ENCODE measurements at places on chromosomes 11 and 22.

DNA sequence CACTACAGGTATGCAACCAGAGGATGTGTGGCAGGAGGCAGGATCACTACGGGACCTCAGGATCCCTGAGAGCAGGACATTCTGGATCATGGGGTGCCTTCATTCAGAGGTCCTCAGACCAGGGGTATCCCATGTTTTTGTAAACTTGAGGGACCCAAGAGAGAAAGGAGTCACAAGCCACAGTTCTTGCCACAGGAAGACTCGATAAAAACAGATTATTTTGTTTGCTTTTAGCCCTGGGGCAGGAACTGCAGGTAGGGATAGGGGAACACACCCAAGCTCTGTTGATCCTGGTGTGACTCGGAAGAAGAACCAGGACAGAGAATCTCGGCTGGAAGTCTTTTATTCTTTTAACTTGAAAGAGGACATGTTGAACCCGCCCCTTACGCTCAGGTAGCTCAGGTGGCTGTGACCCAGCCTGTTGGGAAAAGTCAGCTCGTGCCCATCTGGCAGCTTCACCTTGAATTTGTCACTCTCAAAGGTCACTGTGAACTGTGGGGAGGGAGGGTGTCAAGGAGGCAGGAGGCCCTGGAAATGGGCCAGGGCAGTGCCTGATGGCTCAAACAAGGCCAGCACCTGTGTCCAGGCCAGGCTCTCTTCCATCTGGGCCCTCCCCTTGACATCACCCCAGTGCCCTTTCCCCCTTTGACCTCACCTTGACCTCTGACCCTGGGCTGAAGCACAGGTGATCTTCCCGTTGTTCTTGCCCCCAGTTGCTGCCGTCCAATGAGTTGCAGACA, 9.8 kb downstream of the LGALS2 start:
- no peak for DNase-seq

GRCh38 chr22:35379146-35379993, 1.5 kb upstream of the HMOX1 start:
- DNase-seq: no peak

- DNase-seq: no peak
Measured at GRCh38 chr22:19798003-19798665, 37.6 kb downstream of the TBX1 start.

- peak; percentile 72 for DNase-seq
Measured at GRCh38 chr11:119417726-119418540, 5.0 kb downstream of the THY1 start.

DNA sequence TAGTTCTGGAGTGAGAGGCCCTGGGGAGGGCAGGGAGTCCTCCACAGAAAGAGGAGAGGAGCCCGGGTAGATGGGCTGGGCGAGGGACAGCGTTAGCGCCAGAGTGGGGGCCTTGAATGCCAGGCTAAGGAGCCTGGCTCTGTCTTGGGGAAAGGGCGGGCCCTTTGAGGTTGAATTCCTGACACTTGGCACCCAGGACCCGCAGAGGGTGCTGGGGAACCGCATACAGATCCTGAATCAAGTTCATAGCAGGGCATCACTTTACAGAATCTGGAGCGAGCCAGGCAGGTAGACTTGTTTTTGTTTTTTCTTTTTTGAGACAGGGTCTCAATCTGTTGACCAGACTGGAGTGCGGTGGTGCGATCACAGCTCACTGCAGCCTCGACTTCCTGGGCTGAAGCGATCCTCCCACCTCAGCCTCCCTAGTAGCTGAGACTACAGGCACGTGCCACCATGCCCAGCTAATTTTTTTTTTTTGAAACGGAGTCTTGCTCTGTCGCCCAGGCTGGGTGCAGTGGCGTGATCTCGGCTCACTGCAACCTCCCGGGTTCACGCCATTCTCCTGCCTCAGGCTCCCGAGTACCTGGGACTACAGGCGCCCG, 6.1 kb downstream of the CARNS1 start:
- DNase-seq: no peak

DNA sequence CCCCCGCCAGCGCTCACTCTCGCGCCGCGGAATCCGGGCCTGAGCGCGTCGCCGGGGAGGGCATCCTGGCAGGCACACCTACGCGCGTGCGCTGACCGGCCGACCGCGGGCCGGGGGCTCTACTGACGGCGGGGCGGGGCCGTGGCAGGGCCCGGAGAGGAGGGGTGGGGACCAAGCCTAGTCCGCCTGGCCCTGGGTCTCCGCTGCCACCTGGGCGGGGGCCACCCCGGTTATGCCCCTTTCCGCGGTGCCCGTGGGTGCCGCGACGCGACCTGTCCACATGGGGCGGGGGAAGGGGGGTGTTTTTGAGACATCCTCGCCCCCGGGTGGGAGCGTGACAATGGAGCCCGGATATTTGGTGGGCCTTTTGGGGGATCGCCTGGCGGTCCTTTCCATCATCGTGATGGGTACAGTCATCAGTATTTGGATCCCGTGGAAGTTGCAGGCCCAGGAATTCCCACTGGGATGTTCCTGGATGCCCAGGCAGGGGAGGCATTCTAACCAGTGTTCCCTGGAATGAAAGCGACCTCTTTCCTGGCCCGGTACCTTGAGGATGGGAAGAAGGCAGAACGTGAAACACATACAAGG, 2.2 kb downstream of the NCAM1 start:
- no peak for DNase-seq

DNA sequence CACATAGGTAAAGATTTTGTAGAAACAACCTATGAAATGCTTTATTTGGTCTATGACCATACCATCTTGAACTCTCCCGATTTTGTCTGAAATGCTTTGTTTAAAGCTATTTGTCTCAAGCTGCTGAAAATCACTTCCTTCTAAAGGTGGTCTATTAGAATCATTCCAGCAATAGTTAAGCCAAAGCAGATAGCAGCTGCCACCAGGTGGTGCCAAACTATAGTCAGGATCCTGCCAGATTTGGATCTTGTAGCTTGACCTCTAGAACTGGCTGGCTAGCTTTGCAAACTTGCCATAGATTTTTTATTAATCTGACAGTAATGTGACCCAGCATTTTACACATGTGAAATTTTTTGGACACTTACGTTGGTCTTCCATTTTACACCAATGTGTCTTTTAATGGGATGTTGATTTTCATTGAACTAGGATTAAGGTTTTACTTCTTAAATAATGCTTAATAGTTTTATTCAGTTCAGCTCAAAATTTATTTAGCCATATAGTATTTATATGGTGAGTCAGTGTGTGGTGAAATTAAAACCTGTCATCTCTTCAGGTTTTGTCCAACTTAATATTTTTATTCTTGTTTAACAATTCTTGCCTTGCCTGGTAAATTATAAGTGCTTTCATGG, 19.7 kb downstream of the CTR9 start:
- DNase-seq: no peak

GRCh38 chr22:20569059-20570058, 61.9 kb downstream of the MED15 start:
- peak; percentile 93 for DNase-seq

DNA sequence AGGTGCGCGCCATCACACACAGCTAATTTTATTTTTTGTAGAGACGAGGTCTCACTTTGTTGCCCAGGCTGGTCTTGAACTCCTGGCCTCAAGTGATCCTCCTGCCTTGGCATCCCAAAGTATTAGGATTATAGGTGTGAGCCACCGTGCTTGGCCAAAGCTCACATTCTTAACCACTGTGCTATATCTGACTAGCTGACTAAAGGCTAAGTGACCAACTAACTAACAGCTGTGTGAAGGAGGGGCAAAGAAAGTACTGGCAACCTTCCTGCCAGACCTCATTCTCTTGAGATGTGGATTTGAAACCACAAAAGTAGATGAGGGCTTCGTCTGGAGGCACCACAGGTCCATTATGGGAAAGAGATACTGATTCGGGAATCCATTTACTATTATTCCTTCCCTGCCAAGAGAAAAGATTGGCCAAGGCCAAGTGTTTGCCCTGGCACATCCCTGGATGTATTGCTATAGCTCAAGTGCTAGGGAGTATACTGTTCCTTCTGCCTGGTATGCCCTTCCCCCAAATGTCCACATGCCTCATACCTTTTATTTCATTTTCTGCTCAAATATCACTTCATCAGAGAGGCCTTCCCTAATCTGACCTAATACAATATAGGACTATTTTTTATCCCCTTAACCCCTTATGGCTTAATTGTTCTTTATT, 52.7 kb upstream of the RRM1 start:
- no peak for DNase-seq

DNA sequence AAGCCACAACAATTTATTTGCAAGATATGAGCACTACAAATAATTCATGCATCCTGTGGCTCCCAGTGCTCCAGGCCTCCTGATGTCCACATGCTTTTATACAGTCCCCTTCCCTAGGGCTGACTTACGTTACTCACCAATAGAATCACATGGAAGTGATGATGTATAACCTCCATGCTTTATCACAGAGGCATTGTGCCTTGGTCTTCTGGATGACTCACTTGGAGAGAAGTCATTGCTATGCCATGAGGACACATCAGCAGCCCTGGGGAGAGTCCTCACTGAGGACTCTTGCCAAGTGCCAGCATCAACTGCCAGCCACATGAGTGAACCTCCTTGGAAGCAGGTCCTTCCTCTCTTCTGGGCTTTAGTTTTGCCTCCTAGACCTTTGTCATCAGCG, 22.0 kb upstream of the IGSF9B start:
- DNase-seq: no peak

GRCh38 chr11:3879967-3880542, 24.6 kb downstream of the STIM1 start:
- DNase-seq: no peak

GRCh38 chr11:25423436-25424199, 908.3 kb upstream of the ANO3 start:
- peak; percentile 45 for DNase-seq

- no peak for DNase-seq
Measured at GRCh38 chr11:793556-793955, 3.7 kb upstream of the CEND1 start.

DNA sequence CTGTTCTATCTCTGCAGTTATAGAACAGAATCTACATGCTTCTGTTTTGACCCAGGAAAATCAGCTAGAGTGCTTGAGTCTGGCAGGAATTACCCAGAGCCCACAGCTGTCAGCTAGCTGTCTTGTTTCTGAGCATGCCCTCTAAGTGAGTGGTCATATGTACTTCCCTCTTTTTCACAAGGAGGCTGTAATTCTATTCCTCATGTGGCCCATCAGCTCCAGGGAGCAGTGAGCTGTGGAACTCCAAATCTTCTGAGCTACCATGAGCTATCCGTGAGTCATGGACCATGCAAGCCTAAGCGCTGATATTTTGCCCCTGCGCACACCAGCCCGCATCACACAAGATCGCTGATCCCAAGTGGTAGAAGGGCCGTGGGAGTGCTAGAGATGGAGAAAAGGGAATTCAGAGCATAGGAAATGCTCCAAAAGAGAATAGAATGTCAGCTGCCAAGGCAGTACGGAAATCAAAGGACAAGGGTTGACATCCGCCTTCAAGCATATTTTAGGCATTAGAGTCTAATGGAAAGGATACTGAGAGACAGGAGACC, 5.4 kb downstream of the FJX1 start:
- DNase-seq: peak; percentile 92

DNA sequence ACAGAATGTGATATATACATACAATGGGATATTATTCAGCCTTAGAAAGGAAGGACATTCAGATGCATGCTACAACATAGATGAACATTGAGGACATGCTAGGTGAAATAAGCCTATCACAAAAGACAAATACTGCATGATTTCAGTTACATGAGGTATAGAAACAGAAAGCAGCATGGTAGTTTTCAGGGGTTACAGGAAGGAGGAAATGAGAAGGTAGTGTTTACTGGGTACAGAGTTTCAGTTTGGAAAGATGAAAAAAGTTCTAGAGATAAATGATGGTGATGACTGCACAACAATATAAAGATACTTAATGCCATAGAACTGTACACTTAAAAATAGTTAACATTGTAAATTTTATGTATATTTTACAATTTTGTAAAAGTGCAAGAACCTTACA, 266.7 kb upstream of the C11orf87 start:
- no peak for DNase-seq

GRCh38 chr11:77019976-77020595, 14.1 kb upstream of the B3GNT6 start:
- DNase-seq: no peak

- no peak for DNase-seq
Measured at GRCh38 chr11:117315285-117316196, 515 bp downstream of the BACE1 start.

DNA sequence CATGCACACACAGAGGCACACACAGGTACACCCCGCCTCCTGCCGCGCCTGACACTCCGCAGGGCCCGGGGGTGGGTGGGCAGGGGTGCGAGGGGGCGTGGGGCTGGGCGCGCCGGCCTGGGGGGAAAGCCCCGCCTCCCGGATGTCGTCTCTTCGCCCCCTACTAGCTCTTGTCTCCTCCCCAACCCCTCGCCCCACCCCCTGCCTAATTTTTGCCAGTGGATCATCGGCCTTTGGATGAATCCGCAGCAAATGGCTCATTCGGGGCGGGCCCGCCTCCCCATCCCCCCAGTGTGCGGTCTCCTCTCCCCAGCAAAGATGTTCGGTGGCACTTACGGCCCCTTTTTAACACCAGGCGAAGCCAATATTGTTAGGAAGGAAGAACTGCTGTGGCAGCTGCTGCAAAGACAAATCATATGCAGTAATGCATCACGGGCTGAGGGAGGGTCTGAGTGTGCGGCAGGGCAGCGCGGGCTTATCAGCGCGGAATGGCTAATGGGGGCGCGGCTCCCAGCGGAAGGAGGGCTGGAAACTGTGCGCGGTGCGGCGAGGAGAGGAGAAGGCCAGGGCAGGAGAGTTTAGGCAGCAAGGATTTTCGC, 13.4 kb upstream of the NECTIN1 start:
- DNase-seq: no peak

DNA sequence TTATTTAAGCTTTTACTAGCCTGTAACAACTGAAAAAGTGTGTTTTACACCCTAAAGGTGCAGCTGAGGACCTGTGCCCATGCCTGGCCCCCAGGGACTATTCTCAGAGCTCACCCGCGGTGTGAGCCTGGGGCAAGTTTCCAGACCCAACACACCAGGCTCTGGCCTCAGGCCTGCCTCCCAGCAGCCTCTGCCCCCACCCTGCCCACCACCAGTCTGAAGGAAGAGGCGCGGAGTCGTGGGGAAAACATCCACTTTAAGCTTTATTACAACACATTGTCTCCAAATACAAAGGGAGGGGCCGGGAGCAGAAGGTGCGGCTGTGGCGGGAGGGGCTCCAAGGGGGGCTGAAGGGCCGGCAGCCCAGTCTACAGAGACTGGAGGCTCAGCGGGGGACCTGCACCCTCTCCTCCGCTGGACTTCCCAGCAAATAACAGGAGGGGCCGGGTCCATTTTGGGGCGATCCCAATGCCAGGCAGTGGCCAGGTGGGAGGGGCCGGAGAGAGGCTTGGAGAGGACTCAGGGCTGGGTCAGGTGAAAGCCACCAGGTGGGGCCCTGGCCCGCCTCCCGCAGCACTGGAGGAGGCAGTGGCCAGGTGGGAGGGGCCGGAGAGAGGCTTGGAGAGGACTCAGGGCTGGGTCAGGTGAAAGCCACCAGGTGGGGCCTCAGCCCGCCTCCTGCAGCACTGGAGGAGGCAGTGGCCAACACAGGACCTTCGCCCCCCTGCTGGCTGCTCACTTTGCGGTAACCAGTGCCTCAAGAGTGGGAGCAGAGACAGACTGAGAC, 18.1 kb downstream of the DUSP8 start:
- no peak for DNase-seq

DNA sequence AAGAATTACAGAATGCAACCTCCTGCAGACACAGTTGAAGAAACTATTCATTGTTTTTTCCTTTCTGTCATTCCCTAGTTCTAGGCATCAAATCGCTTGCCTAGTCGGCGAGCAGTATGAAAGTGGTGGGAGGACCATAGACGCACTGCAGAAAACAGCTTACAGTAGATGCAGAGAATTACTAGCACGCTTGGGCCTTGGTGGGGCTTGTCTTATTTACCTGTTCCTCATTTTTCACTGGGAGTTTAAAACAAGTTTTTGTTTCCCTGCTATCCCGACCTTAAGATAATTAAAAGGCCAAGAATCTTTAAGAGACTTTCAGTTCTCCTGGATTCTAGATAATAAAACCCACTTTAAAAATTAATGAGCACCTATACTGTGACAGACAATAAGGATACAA, 713 bp upstream of the ARL14EP start:
- DNase-seq: no peak

Data from skeletal muscle cell (primary cell).